ENCODE measurements at places on chromosomes 1 and 21.

GRCh38 chr1:200510228-200510623 is 100.4 kb upstream of the ZNF281 start:
- peak; percentile 93 for DNase-seq

DNA sequence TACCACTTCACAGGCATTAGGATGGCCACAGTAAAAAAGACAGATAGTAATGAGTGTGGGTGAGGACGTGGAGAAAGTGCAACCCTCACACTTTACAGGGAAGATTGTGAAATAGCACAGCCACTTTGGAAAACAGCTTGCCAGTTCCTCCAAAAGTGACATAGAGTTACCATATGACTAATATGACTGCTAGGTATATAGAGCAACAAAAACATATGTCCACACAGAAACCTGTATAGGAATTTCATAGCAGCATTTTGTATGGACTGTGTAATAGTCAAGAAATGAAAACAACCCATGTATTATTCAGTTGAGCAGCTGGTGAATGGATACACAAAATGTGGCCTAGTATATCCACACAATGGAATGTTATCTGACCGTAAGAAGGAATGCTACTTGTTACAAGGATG is 30.4 kb upstream of the LBR start:
- DNase-seq, result no peak

DNA sequence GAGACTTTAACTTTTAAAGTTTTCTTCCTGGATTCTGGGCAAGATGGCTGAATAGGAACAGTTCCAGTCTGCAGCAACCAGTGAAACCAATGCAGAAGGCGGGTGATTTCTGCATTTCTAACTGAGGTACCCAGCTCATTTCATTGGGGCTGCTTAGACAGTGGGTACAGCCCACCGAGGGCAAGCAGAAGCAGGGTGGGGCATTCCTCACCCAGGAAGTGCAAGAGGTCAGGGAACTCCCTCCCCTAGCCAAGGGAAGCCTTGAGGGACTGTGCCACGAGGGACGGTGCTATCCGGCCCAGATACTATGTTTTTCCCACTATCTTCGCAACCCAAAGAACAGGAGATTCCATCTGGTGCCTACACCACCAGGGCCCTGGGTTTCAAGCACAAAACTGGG is 121.0 kb downstream of the VAV3 start:
- no peak for DNase-seq

DNA sequence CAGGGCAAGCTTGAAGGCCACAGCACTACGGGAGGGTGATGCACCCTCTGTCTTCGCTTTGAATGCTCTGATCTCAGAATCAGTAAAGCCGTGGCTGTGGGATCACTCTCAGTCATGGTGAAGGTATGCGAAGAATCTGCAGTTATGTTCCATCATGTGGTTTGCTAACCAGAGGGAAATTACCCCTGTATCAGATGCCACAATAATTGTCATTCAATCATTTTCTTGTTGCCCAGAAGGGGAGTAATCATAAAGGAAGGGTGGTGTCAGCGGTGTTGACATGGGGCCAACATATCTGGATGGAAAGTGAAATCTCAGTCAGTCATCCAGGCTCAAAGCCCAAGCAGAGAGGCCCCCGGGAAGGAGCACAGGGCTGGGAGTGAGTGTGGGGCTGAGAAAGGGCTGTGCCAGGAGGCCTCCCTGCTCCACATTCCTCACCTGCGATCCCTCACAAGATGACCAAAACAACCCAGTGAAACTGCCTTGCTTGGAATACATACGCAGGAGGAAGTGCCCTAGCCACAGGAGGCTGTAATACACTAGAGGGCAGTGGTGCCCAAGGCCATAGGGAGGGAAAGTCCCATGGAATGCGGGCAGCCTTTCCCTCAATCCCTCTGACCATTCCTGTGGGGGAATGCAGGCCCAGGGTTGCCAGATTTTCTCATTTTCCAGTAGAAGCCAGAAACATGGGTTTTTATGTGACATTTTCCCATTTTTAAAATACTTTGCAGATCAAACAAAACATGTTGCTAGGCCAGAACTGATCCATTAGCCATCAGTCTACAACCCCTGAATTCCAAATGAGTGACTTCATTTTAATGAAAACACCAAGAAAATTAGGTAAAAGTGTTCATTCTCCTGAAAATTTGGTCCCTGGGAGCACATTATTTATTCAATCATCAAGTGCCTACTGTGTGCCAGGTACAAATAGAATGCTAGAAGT is 95.7 kb upstream of the VANGL1 start:
- DNase-seq, result peak; percentile 15

GRCh38 chr1:10033359-10033845 is 644 bp downstream of the UBE4B start:
- peak; percentile 87 for DNase-seq

GRCh38 chr21:38310646-38311485 is 54.1 kb downstream of the KCNJ15 start:
- no peak for DNase-seq

GRCh38 chr1:220485131-220485530 is 42.8 kb upstream of the MARK1 start:
- no peak for DNase-seq

DNA sequence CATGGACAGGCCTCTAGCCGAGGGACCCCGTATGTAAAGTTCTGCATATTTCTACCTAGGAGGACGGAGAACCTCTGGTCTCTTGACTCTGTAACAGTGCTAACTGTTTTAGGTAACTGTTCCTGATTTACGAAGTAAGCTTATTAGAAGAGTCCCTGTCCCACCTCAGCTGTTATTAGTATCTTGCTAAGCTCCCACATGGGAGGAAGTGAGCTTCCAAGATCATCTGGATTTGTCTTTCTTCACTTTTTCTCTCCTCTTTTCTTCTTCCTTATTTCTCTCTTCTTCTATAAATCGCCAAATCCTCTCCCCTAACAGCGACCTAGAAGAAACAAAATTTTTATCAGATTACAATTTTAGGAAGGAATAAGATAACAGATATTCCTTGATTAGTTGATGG is 4.4 kb downstream of the CD53 start:
- no peak for DNase-seq

GRCh38 chr21:42220138-42220701 is 1.3 kb downstream of the ABCG1 start:
- no peak for DNase-seq

- no peak for DNase-seq
Observed at GRCh38 chr1:101496109-101496508, 259.3 kb downstream of the S1PR1 start.

GRCh38 chr1:85450832-85451231 is 14.1 kb downstream of the DDAH1 start:
- no peak for DNase-seq

GRCh38 chr1:110091791-110092190 is 20.5 kb upstream of the UBL4B start:
- no peak for DNase-seq

DNA sequence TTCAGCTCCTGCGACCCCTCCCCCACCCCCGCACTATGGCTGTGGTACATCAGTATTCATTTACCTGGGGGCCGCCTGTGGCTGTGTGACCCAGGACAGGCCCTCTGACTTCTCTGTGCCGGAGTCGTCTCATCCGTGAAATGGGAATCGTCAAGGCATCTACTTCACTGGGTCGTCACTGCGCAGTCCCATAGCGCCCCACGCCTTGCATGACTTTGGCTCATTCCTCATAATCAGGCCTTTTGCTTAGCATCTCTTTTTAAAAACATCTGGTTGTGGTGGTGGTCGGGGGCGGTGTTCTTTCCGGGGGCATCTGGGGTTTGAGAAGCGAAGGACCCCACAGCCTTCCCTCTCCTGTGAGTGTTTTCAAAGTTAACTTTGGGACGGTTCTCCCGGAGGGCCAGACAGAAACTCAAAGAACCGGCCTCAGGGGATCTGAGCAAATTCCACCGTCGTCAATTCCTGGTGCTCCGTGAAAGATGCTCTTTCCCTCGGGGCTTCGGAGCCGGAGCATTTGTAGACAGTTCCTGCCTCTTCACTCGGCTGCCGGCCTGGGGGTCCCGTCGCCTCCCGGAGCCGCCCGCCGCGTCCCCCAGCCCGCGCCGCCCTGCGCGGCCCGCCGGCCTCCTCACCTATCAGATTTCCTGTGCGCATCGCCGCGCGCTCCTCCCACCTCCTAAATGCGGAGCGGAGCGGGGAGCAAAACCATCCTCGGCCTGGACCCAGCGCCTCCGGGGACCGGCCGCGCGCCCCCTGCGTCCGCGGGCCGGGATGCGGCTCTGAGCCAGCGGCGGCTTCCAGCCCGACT is at the start of gene B3GALT5:
TSS of gene B3GALT5 (plus strand) at position 708 of the 808 bp plus-strand sequence. CDS start 47,620 bp downstream, outside the sequence.
- no peak for DNase-seq

DNA sequence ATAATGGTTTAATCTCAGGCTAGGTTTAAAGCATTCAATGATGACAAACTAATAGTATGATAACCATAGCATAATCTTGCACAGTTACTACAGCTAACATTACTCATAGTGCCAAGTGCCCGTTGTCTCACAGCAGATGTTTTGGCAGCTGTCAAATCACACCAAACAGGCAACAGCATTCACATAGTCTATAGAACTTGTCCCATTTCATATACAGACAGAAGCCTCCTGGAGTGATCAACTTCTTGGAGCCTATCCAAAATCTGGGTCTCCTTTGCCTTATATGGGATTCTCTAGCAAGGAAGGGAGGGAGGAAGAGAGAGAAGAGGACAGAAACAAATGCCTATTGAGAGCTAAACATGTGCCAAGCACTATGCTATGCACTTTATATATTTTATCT is 250.6 kb upstream of the ZP4 start:
- no peak for DNase-seq

DNA sequence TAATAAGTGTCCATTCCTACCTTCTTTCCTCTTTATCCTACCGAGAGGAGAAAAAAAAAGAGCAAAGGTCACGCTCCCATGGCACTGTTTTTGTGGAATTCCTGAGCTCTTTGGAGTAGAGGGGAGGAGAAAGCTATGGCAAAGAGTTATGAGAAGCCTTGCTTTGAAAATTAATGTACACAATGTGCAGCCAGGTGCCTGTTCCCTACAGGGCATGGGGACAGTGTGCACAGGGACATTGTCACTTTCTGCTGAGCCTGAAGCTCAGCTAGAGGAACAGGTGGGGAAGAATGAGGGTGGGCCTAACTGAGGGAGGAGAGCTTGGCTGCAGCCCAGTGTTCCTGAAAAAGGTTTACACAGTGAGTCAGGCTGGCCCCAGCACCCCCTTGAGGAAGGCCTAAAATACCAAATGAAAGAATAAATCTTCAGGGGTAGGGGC is 66.1 kb downstream of the PLXNA2 start:
- DNase-seq, result no peak

DNA sequence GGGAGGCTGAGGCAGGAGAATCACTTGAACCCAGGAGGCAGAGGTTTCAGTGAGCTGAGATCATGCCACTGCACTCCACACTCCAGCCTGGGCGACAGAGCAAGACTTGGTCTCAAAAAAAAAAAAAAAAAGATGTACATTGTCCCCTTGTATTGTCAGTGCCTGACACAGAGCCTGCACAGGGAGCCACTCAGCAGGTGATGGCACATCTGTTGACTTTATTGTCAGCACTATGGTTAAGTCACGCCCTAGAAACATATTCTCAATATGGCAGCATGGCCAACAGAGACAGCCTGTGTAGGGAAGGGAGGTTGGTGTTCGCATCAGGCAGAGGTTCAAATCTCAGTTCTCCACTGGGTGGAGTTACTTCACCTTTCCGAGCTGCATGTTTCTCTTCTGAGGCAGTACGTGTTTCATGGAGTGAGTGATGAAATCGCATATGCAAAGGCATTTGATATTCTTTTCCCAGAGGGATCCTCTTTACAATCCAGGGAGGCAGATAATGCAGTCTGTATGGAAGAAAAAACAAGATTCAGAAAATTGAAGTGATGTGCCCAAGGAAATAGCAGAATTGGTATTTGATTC is 20.6 kb downstream of the LAMC2 start:
- no peak for DNase-seq

DNA sequence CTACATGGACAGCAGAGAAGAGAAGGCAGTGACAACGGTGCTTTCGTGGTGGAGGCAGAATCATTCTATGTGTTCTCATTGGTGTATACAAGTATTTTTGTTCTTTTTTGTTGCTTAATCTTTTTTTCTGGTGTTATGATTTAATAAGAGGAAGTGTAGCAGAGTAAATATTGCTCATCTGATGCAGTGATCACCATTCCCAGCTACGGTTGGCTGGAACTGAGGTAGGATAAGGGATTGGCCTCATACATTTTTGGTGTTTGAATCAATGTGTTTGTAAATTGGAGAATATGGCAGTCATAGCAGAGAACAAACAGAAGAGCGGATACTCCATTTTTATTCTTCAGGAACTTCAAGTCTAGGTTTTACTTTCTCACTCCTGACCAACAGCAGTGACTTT is 76.6 kb downstream of the UBE2U start:
- no peak for DNase-seq

- no peak for DNase-seq
Observed at GRCh38 chr1:53822931-53823330, 15.2 kb downstream of the NDC1 start.

- DNase-seq, result peak; percentile 76
Observed at GRCh38 chr1:210330279-210330866, 1.7 kb downstream of the HHAT start.

- no peak for DNase-seq
Observed at GRCh38 chr1:31912839-31913239, 25.3 kb downstream of the PTP4A2 start.

DNA sequence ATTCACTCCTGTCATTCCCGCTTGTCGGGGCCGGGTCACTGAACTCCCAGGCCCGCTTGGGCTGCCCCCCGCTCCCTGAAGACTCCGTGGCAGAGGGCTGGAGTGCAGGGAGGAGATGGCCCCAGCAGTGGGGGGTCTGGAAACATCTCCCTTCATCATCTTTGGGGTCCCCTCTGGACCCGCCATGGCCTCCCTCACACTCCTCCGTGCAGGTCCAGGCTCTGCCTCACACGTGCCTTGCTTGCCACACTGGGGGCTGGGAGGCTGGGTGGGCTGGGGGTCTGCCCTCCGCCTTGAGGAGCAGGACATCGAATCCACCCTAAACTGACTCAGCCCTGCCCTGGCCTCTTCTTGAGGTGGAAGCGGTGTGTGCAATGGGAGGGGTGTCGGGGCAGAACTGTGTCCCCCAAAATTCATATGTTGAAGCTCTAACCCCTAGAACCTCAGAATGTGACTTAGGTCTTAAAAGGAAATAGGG is 35.2 kb downstream of the POFUT2 start:
- DNase-seq, result no peak

GRCh38 chr1:167409183-167409582 is 109.1 kb downstream of the CD247 start:
- peak; percentile 8 for DNase-seq

GRCh38 chr1:206581571-206581981 is 30.7 kb downstream of the EIF2D start:
- DNase-seq, result no peak

DNA sequence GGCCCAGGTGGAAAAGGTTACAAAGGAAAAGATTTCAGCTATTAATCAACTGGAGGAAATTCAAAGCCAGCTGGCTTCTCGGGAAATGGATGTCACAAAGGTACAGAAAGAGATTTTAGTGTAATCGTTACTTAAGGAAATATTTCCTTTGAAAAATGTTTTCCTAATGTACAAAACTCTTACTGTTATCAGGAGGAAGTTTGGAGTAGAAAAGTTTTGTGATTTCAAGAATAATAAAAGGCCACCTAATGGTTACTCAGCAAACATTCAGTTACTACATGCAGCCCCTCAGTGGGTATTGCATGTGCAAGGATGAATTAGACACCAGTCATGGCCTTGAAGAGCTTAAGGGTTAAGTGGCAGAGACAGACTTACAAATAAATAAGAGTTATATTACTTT is 85.2 kb downstream of the SDCCAG8 start:
- no peak for DNase-seq

Data from OCI-M1 (cell line).